NCI-H446 (cell line): ENCODE measurements at places on chromosomes 1 and 21.

- DNase-seq: no peak
These were observed 14.9 kb downstream of the A3GALT2 start for GRCh38 chr1:33305816-33306652.

DNA sequence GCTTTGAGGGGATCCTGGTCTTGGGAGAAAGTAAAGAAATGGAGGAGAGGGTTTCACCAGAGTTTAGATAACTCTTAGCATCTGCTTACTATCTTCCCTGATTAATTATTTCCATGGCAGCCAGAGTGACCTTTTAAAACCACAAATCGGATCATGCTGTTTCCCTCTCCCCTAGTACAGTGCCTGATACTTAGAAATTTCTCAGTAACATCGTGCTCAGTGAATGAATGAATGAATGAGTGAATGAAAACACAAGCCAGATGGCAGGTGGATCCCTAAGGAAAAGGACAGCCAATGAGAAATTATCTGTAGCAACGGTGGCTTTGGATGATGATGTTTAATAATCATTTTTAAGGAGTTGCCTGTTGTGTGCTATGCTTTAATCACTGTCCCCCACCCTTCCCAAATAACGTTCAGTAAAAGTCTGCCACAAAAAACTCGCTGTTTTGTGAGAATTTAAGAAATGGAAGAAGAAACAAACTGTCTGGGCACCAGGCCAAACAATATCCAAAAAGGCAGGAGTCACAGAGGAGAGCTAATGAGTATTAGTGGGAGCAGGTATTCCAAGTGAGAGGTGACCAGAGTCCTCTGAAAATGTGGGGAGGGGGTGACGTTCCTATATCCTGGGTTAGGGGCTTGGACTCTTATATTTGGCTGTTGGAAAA, 737 bp upstream of the SMAP2 start:
- DNase-seq: peak; percentile 23

GRCh38 chr21:28100366-28100765, 892.3 kb downstream of the LTN1 start:
- DNase-seq: no peak

DNA sequence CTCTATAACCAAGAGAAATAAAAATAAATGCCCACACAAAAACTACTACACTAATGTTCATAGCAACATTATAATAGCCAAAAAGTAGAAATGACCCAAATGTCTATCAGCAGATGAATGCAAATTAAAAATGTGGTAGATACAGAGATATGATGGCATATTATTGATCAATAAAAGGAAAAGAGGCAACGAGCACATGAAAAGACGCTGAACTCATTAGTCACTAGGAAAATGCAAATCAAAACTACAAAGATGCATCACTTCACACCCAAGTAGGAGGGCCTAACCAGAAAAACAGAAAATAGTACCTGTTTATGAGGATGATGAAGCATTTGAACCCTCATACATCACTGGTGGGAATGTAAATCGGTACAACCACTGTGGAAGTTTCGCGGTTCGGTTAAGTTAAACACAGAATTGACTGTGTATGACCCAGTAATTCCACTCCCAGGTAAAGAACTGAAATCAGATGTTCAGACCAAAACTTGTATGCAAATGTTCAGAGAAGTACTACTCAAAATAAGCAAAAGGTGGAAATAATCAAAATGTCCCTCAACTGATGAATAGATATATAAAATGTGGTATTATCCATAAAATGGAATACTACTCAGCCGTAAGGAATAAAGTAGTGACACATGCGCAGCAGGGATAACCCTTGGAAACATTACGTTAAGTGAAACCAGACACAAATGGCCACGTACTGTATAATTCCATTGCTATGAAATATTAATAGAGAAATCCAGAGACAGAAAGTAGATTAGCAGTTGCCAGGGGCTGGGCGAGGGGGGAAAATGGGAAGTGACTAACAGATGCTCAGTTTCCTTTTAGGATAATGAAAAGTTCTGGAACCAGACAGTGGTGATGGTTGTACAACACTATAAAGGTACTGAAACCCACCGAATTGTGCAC, 3.1 kb downstream of the USP48 start:
- no peak for DNase-seq

GRCh38 chr1:112882271-112882744, 73.7 kb downstream of the SLC16A1 start:
- no peak for DNase-seq

DNA sequence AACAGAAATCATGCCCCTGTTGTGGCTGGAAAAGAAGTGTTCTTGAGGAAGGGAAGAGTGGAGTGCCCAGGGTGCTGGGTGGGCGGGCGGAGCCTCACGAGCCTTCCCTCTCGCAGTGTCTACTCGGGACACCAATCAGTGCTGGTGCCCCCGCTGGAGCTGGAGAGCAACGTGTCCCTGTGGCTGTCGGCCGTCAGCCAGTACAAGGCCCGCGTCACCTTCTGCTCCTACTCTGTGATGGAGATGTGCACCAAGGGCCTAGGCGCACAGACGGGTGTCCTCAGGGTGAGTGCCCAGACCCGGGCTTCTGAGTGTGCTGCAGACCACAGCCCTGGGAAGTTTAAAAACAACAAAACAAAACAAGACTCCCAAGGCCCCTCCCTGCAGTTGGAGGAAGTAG, 47.4 kb downstream of the S100B start:
- no peak for DNase-seq

DNA sequence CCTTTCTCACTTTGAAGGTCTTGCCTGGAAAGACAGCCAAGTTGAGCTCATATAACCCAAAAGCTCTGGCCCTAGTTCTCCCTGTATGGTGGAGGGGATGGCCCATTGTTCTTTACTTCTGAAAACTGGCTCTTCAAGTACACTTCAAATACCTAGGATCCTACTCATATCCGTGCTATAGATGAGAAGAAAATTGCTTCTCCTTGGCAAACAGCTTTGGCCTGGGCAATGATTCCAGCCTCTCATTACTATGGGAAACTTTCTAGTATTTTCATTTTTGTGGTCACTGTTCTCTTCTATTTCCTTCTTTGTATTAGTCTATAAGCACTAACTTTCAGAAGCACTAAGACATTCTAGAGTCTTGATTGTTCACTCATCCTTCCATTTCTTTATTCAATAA, 53.7 kb downstream of the ZNF697 start:
- no peak for DNase-seq

DNA sequence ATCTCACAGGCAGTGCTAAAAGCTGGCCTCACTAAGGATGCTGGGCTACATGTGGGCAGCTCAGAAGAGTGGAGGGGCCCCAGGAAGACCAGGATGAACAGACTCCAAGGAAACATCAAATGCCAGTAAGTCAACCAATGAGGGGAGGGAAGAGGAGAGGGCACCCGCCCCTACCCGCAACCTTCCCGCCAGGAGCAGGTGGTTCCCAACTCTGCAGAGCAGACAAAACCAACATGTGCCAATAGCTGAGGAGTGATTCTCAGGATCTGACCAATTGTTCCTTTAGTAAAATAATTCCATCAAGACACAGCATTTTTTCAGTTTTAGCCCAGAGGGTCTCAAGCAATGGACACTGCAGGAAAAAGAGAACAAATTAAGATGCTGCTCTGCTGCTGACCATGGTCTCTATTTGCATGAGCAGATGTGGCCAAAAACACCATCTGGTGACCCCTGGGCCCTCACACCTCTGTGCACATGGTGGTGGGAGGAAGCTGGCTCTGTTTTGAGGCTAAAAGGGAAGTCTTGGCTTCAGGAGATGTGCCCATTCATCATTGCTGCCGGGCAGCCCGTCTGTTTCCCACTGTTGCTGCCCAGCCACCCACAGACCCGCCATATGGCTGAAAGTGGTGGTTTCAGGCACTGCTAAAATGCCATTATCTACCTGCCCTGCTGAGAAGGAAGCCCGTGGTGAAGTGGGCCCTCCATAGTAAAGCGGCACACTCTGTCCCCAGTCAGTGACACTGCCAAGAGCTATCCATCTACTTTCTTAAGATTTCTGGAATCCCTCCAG, 231.8 kb downstream of the KCNH1 start:
- peak; percentile 83 for DNase-seq

DNA sequence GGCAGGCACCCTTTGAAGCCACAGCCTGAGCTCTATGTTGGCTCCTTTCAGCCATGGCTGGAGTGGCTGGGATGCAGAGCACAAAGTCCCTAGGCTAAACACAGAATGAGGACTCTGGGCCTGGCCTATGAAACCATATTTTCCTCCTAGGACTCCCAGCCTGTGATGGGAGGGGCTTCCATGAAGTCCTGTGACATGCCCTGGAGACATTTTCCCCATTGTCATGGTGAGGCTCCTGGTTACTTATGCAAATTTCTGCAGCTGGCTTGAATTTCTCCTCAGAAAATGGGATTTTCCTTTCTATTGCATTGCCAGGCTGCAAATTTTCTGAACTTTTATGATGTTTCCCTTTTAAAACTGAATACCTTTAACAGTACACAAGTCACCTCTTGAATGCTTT, 61.3 kb downstream of the VCAM1 start:
- no peak for DNase-seq

GRCh38 chr1:38600905-38601304, 258.7 kb downstream of the RRAGC start:
- no peak for DNase-seq

DNA sequence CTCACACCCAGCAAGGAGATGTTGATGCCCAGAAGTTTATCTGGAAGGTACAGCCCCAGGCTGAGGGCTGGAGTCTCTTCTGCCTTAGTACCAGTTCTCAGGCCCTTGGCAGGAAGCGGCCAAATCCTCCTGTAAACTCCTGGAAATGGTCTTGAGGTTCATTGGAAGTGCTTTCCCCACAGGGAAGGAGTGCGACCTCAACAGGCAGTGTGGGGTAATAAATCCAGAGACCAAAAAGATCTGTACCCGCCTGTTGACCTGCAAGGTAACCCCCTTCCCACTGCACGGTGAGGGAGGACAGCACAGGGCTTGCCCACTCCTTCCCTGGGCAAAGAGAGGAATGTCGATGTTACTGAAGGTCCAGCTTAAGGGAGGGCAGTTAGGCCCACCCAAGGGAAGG, 4.5 kb downstream of the ATXN7L2 start:
- no peak for DNase-seq

DNA sequence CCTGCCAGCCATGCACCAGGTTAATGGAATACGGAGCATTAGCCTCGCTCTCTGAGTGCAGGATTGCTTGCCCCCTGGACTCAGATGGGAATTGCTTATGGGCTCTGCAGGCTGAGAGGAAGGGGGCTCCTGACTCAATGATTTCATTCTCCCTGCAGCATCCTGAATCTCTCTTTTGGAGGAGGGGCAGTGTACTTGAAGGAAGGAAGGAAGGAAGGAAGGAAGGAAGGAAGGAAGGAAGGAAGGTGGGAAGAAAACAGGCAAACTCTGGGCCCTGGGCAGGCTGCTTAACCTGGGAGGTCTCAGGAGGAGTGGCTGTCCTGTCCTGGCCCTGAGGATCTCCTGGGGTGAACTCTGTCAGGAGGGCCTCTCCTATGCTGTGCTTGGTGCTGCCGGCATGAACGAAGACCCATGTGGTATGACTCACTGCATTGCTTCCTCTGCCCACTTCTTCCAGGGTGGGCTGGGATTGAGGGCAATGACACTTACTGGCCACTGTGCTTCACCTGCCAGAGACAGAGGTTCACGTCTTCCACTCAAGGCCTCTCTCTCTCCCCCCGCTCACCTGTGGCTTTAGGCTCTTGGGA, 257.1 kb upstream of the CSF3R start:
- no peak for DNase-seq

- DNase-seq: no peak
These were observed 195.6 kb upstream of the ZRANB2 start for GRCh38 chr1:71276466-71276865.

- DNase-seq: no peak
These were observed 49.9 kb downstream of the DMRTB1 start for GRCh38 chr1:53508991-53509666.

GRCh38 chr1:162629651-162630050, 2.6 kb upstream of the DDR2 start:
- DNase-seq: peak; percentile 39

- no peak for DNase-seq
These were observed 35.6 kb upstream of the GRHL3 start for GRCh38 chr1:24283326-24284155.

GRCh38 chr1:25246600-25247023, 642 bp downstream of the RSRP1 start:
- DNase-seq: no peak

DNA sequence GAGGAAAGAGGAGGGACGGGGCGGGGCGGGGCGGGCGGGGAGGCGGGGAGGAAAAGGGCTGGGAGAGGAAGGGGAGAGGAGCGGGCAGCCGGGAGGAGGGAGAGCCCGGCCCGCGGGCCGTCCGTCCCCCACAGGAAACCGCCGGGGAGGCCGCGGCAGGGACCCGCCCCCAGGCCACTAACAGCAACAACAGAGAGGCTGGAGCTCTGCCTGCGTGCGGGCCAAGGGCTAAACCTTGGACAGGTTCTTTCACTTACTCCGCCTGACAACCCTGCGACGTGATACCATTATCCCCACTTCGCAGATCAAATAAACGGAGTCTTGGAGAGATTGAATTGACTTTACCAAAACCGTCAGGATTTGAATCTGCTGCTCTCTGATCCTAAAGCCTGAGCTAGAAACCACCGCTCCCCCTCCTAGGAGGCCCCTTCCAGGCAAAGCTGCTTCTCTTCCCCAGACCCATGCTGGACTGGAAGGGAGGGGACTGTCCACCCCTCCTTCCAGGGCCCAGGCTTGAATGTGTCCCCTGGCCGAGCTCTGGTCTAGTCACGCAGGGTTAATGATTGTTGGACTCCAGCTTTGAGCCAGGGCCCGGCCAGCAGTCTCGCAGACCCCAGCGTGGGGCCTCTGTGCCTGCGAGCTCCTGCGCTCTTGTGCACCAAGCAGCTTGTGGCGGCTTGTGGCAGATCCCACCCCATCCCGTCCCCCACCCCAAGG, at the start of gene EVA1B:
TSS of gene EVA1B (minus strand) at position 10 of the 717 bp plus-strand sequence. CDS start 608 bp downstream, outside the sequence.
- DNase-seq: no peak

- DNase-seq: no peak
These were observed 366.4 kb upstream of the CXADR start for GRCh38 chr21:17146426-17146825.

- DNase-seq: no peak
These were observed 172.6 kb downstream of the APP start for GRCh38 chr21:25997788-25998611.

- no peak for DNase-seq
These were observed 883 bp downstream of the LAMTOR2 start for GRCh38 chr1:156055281-156056048.
